ENCODE measurements at places on chromosomes 5 and 9.

- peak; percentile 31 for DNase-seq
These were observed 13.1 kb upstream of the IFNA14 start for GRCh38 chr9:21252721-21253547.

- DNase-seq, result no peak
These were observed 61.4 kb upstream of the FST start for GRCh38 chr5:53418826-53419658.

GRCh38 chr9:15837079-15837679, 284.3 kb downstream of the CCDC171 start:
- no peak for DNase-seq

DNA sequence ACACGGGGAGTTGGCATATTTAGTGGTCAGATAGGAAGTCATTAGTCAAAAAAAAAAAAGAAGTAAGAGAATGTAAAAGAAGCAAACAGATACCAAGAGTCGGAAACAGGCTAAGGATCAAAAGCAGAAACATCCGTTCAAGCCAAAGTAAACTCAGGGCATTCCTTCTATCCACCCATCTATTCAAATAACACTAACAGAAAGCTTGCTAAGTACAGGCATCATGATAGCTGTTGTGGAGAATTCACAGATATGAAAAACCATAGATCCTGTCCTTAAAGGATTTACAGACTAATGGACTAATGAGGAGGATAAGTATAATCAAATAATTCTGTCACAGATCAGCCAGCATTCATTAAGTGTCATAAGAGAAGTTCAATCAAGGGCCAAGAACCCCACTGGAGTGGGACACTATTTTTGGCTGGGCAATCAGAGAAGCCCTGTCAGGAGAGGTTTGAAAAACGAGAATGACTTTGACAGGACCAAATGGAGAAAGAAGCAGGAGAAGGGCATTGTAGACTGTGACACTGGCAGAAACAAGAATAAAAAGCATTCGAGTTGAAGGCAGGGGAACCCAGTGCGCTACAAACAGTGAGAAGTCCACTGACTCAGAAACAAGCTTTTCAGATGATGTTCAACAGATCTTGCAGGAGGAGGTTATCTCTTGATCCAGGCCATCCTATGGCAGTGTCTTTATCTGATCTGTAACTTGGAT, 154.2 kb upstream of the TSLP start:
- DNase-seq, result no peak

- no peak for DNase-seq
These were observed 33.0 kb downstream of the ELOVL7 start for GRCh38 chr5:60811105-60811504.

GRCh38 chr9:103649086-103649485, 445.0 kb upstream of the SMC2 start:
- DNase-seq, result no peak

DNA sequence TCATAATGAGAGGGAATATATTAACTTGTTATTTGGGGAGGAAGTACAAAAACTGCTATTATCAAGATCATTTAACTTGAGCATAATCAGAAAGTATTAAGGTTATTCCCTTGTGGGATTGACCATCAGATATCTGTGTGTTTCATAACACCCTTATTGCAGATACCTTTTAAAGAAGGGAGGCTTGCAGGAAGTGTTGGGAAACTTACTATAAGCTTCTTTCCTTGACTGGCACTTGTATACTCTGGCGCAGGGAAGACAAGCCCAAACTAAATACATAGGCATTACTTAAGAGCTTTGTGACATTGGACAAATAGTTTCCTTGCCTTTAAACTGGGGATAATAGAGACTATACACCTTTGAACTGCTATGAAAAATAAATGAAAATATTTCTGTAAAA, 50.9 kb downstream of the PIK3R1 start:
- no peak for DNase-seq

GRCh38 chr9:78630966-78631365, 334.0 kb downstream of the PSAT1 start:
- DNase-seq, result no peak

DNA sequence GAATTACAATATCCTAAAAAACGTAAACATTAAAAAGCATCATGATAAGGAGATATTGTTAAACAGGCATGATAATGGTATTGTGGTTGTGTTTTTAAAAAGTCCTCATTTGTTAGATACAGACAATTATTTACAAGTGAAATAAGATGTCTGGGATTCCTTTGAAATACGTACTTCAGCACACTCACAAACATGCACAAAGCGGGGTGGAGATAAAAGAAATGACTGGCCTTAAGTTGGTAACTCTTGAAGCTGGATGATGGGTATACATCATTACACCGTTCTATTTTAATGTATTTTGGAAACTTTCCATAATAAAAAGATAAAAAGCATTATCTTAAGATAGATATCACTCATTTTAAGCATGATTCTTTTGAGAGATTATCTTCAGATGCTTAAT, 1.0 kb downstream of the FAM200C start:
- DNase-seq, result no peak

- no peak for DNase-seq
These were observed 307.0 kb upstream of the PANK3 start for GRCh38 chr5:168886157-168886556.

DNA sequence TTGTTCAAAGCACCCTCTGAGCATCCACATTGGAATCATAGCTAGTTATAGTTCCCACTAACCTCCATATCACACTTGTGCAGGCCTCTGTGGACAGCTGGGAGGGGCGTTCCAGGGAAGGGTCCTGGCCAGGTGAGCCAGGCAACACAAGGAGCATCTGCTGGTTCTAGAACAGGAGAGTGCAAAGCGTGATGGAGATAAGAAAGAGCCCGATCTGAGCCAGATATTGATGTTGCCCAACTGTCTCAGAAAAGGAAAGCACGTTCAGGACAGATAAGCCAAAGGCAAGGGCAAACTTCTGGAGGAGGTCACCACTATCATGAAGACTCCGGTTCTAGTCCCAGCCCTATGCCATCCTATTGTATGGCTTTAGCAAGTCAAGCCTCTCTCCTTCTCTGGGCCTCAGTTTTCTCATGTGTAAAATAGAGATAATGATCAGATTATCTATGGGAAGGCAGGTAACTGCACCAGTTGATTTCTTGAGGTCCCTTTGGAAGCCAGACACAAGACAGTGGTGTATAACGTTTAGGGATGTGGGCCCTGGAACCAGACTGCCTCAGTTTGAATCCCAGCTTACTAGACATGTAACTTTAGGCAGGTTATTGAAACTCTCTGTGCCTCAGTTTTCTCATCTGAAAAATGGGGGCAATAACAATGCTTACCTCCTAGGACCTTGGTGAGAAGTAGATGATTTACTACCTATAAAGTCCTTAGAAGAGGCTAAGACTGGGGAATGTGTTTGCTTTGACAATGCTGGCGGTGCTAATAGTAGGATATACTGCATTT, 19.8 kb downstream of the GABBR2 start:
- no peak for DNase-seq

DNA sequence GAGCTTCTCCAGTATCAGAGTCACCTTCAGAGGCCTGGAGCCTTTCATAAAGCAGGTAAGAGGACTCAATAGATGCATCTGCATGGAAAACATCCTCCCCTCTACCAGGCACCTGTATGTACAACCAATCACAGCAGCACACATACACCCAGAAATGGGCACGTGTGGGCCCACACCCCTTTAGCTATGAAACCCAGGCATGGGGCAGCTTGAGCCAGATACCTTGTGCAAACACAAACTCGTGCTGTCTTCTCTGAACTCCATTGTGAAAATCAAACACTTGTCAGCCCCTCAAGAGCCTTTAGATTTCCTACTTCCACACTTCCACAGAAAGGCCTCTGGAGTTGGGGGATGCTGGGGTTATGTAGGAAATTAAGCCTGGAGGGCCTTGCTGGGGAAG, 1.1 kb upstream of the CSF2 start:
- DNase-seq, result no peak

DNA sequence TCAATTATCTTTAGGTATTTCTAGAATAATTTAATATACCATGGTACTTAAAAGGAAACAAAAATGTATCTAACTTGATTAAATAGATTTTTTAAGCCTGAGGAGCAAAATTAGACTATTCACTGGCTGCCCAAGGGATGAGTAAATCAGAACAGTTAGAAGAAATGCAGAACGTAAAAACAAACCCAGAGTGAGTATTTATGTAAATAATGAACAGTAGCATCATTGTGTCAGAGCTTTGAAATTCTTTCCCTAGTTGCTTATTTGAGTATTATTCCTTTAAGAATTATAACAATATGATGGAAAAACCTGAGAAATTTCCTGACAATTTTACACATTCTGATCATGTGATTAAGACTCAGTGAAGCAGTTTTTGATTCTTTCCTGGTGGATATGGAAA, 200.9 kb downstream of the GDNF start:
- DNase-seq, result no peak

DNA sequence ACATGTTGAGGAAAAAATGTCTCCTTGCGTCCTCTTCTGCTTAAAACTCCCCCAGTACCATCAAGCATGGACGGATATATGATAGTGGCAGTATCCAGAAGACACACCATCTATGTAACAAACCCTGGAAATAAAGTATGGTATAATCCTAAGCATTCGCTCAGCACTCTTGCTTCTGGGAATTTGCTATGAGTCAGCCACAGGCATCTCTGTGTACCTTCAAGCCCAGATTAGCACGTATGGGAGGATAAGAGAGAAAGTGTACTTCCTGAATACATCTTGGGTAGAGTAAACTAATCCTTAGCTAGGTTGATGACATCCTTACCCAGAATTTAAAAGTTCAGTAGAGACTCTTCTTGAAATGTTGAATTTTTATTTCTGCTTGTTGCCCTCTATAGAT, 71.2 kb downstream of the GHR start:
- no peak for DNase-seq

DNA sequence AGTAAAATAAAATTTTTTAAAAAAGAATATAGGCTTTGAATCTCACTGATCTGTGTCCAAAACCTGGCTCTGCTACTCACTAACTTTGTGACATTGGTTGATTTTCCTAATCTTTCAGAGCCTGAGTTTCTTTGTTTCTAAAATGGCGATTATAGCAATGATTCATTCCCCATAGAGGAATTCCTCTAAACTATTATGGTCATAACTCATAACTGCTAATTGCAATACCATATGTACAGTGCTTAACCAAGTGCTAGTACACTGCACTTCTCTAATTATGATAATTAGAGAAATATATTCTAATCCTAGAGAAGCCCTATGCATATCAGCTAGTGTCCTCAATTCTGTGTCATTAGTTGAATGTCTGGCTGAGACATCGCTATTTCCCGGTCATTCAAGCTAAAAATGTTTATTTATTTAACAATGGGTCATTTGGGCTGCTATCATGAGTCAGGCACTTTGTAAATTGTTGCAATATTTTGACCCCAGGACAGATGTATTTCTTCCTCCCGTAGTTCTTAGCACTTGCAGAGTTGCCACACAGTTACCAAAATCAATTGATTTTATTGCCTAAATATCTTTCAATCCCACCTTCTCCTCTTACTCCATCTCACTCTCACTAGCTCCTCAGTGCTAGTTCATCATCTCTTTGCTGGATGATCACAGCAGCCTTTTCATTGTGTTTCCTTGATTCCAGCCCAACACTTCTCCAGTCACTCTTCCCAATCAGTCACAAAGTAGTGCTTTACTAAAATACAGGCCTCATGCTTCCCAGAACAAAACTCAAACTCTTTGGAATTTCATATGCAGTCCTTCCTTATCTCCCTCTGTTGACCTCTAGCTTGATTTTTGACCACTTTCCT, 200.9 kb upstream of the PAPPA start:
- no peak for DNase-seq

DNA sequence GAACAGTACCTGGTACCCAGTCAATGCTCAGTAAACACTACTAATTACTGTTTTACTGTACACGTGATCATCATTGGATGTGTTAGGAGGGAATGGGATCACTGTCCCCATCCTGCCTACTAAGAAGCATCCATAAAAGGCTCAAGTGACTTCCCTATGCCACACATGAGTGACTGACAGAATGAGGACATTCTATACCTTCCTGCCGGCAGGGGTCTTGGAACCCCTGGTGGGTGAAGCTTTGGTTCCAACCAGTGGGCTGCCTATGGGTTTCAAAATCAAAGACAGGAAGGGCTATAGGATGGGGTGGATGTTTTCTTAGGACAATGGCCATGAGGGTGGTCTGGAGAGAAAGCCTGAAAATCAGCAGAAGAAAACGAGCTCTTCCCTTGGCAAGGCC, 209.6 kb upstream of the PANK3 start:
- no peak for DNase-seq

- no peak for DNase-seq
These were observed 452.0 kb upstream of the ZNF608 start for GRCh38 chr5:125198270-125198974.

GRCh38 chr5:124706729-124707361, 39.6 kb downstream of the ZNF608 start:
- DNase-seq, result no peak

DNA sequence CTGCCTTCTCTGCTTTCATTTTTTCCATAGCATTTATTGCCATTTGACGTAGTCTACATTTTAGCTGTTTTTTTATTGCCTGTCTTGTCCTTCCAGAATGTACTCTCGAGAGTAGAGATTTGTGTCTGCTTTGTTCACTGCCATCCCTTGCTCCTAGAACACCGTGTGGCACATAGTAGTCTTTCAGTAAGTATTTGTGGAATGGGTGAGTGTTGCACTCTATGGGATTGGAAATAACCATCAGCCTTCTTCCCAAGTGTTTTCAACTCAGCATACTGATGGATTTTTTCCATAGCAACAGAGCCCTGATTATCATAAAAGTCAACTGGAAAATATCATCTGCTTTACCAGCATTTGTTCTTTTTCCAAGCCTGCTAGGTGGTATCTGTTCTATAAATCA, 462.6 kb downstream of the ENC1 start:
- DNase-seq, result no peak

- no peak for DNase-seq
These were observed 229.1 kb upstream of the TRPC7 start for GRCh38 chr5:136594416-136594815.

DNA sequence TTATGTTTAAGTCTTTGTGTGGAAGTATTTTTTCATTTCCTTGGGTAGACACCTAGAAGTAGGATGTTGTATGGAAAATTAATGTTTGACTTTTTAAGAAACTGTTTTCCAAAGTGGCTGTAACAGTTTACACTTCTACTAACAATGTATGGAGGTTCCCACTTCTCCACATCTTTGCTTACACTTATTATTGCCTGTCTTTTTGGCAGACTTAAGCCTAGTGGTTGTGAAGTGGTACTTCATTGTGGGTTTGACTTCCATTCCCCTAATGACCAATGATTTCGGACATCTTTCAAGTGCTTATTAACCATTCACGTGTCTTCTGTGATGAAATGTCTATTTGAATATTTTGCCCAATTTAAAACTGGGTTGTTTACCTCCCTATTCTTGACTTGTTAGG, 91.5 kb upstream of the CDKN2B start:
- no peak for DNase-seq

Measured in activated CD4-positive, alpha-beta memory T cell treated with anti-CD3 and anti-CD28 coated beads for 36 hours (primary cell).